ENCODE measurements at places on chromosomes 2 and 18.

DNA sequence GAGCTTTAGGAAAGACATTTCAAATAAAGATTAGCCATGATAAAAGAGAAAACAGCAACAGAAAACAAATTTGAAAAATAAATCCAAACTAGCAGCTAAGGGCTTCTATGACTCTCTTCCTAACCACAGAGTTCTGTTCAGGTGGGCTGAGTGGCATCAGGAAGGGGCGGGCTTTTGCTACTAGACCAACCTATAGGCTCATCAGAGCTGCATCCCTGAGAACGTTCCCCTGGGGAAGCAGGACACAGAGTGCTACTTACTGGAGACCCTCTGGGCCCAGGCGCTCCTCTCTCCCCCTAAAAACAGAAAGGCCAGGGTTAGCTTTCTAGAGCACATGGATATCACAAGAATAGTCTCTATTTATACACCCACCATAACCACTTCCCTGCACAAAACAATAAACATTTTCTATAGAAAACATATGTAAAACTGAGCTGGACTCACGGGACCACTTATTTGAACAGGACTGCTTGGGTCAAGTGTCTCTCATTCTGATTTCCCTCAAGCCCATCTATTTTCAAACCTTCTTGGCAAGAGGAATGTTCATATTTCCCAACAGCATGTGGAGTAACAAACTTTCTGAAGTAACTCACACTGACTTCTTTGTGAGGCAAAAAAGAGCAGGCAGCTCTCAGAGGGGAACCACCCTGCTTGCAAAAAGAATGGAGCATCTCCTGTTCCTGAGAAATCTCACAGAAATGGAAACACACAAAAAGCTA is 78.9 kb upstream of the LMAN1 start:
- DNase-seq: no peak

- no peak for DNase-seq
These were observed 51.0 kb upstream of the ROCK2 start for GRCh38 chr2:11395389-11395788.

DNA sequence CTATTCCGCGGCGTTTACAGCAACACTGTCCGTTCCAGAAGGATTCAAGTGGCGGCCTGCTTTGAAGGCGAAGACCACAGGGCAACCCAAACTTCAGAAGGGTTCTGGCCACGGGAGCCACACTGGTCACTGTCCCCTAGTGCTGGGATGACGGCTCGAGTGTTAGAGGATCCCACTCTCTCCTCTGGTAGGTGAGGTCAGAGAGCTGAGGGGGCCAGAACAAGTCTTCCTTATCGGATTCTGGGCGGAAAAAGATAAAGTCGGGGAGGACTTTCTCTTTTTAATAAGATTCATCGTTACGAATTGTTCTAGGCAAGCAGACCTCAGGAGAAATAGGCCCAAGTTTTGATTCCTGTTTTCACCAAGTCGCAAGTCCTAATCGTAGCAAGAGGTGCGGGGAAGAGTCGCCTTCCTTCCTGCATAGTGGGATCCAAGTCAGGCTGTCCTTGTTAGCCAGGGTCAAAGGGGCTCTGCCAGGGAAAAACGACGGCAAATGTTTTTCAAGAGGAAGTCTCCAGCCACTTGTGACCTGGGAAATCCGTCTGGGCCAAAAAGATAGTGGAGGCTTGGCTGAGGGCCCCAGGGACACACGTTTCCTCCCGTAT is 864 bp upstream of the MYL12A start:
- no peak for DNase-seq

- no peak for DNase-seq
These were observed 79.8 kb upstream of the SESTD1 start for GRCh38 chr2:179344280-179344964.

DNA sequence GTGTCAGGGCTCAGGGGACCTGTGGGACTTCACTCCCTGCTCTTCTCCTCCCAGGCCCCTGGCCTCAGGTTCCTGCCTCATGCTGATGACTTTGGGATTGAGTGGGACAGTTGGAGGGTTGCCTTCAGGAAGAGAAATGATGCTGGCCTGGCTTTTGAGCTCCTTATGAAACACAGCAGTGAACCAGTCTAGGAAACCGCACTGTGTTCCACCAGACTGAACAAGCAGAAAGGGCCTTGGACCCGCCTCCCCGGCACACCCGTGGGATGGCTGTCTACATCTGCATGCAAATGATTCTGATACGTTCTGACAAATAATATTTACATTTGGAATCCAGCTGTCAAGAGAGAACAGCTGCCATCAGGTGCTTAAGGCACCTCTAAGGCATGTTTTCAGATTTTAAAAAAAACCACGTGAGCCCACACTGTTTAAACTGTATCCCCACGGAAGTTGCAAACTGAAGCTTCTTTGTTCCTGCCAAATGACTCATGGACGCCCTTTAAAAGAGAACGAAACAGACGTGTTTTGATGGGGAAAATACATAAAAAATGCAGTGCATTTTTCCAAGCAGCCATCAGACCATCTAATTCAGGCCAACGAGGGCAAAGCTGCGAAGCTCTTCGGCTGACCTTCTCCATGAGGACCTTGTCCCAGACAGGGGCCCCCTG is 27.6 kb upstream of the ASAP2 start:
- DNase-seq: peak; percentile 39

GRCh38 chr2:75728614-75729419 is 18.1 kb upstream of the GCFC2 start:
- DNase-seq: no peak

DNA sequence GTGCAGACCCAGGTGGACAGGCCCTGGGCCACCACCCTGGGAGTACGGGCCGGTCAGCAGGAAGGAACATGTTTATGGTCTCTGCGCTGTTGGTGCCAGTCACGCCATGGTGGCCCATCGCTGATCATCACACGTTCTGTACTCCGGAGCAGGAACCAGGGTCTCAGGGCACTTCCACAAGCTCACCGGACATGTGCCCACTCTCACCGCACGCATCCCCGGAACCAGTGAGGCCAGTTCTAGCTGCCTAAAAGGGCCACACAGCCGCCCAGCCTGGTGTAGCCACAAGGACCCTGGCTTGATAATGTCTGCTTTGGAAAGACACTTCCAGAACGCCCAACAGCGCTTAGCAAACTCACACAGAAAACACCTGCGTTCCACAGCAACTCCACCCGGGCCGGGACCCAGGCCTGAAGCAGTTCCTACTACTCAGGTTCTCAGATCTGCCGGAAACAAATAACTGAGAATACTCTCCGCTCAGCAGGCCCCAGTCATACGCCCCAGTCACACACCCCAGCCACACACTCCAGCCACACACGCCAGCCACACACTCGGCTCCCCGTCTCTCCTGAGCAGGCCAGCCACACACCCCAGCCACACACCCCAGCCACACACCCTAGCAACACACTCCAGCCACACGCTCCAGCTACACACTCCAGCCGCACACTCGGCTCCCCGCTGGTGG is 123.3 kb downstream of the HDAC4 start:
- DNase-seq: no peak

- no peak for DNase-seq
These were observed 5.7 kb downstream of the OTX1 start for GRCh38 chr2:63056107-63057050.

DNA sequence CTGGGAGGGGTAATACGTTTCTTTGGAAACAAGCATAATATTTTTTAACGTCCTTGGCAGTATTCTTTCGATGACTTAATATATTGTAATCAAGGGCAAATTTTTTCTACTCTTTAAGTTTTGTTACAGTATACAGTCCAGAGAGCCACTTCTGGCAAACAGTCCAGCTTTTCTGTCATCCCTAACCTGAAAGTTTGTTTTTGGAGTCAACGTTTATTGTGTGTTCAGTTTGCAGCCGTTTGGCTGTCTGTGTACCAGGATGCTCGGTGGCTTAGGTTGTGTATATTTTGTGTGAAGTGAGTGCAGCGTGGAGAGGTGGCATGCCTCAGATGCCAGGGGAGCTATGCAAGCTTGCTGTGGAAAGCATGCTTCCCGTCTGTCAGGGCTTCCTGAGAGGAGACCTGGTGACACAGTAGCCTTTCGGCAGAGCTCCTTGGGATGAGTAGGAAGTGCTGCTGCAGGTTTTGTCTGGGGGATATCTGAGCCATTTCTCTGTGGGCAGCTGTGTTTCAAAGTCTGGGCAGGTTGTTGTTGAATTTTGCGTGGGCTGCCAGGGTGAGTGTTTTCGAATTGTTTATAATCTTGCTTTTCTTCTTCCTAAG is 14.7 kb downstream of the MAP3K20 start:
- no peak for DNase-seq

DNA sequence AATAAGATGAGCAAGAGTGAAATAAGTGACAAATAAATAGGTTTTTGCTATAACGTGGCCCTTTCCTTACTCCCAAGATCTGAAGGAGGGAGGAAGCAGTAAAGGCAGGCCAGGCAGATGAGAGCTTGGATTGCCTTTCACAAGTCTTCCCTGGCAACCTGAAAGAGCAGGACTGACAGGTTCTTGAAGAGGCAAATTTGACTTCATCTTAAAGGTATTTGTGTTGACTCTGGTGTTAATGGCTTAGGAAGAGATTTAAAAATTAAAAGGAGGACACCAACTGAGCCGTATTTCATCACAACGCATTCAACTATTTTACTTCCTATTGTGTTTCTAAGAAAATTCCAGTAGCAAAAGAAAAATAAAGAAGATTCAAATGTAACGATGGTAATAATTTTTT is 3.2 kb downstream of the STRN start:
- DNase-seq: peak; percentile 44

GRCh38 chr2:120802158-120802557 is 66.5 kb downstream of the GLI2 start:
- no peak for DNase-seq

DNA sequence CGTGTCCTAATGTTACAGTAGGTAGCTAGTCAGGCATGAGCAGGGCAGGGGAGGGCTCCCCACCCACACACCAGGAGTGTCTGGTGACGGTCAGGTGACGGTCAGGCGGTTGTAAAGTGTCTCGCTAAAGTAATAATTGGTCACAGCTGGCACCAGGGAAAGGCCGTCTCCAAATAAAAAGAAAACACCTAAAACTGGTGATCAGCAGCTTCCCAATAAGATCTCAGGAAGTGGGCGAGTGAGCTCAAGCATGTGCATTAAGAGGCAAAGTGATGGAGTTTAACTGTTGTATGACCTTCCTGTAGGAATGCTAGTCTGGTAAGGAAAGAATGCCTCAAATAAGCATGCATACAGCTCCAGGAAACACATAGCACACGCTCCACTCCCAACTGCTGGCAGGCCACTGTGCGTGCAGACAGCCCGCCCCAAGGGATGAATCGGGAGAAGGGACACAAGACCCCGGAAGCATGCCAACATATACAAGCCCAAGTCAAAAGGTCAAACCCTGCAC is 177.1 kb downstream of the RNF144A start:
- no peak for DNase-seq

GRCh38 chr2:105869341-105869740 is 124.6 kb downstream of the NCK2 start:
- DNase-seq: peak; percentile 19

DNA sequence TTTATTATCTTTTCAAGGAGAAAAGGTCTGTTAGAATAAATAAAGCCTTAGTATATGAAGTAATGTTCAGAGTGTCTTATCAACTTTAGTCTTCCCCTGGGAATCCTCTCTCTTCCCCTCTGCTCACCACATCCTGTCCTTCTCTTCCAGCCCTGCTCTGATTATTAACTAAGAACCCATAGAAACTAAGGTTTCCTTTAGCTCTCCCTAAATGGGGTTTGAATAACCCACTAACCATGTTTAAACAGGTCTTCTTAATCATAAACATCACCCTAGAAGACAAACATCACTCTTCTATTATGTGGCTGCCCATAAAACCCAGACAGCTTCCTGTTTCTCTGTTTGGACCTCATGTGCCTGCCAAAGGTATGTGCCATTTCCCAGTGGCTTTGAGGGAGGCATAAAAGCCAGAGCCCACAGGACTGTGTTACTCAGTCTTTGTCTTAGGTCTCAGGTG is 50.1 kb downstream of the SLC14A1 start:
- DNase-seq: peak; percentile 81

DNA sequence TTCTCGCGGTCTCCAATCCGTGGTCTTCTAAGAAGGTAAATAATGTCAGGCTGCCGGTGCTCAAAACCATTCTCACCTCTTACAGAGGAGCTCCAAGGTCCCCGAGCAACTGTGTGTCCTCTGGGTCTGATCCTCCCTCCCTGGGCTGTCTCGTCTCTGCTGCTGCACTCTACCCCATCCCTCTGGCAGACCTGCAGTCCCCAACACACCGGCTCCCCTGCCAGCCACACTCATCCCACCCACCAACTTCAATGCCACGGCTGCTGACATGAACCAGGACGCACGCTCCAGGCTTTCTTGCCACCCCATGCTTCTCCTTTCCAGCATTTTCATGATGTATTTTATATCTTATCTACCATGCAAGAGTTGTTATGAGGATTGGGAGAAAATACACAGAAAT is 559.5 kb upstream of the SALL3 start:
- DNase-seq: no peak

DNA sequence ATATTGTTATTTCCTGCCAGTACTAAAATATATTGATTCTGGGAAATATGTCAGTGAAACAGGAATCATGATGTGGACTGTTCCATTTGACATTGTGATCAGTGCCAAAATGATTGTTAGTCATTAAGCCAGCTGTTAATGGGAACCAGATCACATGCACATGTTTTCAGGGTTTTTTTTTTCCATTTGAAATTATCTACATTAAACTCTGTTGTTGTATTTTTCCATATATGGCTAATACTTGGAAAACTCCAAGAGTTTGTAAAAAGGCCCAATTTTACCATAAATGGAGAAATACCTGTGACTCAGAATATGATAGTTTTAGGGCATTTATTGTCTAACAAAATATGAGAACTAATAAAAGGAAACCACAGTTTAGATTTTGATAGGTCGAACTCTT is 13.4 kb downstream of the ITGAV start:
- DNase-seq: no peak

DNA sequence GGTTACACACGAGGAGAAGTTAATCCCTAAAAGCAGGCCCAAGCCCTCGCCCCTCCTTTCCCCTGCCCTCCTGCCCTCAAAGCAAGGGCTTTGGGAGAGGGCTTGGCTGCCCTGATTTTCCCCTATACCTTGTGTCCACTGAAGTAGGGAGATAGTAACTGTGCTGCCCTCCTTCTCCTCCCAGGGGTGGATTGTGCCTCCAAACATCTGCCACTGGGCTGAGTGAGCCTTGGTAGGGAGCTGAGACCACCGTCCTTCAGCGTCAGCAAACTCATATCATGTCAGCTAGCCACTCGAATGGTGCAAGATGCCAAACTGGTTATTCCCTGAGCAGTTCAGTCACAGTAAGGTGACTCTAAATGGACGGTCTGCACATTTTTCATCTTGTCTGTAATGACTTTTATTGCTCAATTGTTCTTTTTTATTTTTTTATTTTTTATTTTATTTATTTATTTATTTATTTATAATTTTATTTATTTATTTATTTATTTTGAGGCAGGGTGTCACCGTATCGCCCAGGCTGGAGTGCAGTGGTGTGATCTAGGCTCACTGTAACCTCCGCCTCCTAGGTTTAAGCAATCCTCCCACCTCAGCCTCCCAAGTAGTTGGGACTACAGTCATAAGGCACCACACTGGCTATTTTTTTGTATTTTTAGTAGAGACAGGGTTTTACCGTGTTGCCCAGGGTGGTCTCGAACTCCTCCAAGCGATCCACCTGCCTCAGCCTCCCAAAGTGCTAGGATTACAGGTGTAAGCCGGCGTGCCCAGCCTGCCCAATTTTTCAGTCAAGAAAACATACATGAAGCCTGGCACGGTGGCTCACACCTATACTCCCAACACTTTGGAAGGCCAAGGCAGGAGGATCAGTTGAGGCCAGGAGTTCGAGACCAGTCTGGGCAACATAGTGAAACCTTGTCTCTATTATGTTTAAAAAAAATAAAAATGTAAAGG is 8.7 kb downstream of the PCBP1 start:
- no peak for DNase-seq

GRCh38 chr2:67900826-67901225 is 162.0 kb downstream of the C1D start:
- no peak for DNase-seq

Measured in prostate gland (tissue), 2 donors.